ENCODE measurements at places on chromosomes 4 and X. TPM values are rescaled to one million over a fixed set of nuclear protein-coding genes. Genes with fewer than 3 reads are reported as not detected.
A peak's percentile ranks its signal among the peaks of the same experiment; 100 is the strongest.

DNA sequence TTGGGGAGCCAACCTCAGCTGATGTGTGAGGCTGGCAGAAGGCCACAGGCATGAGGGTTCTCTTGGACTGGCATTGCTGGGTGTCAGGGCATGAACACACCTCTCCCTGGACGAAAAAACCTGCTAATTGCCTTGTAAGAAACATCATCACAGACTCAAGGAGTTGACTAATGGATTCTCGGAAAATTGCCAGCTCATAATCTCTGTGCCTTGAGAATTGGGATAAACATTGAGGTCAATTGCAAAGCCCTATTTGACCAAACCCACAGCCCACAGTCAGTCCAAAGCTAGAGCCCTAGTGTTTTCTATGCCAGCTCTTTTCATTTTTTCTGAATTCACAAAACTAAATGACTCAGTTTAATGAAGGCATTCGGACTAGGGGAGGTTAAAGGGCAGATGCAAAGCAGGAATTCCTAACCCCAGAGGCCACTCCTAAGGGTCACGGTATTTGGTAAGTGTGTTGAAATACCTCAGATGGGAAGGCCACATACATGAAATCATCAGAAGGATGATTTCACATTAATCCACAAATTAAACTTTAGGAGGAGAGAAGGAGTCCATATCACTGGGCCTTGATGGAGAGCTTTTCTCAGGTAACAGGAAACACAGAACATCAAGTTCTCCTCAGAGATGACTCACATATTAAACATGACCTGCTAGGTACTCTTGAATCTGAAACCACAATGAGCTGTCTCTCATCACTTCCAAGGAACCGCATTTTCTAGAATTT lies 39.0 kb upstream of the RASL11B start:
- H3K4me1 ChIP-seq, result peaks cover 27% of the 10 kb centered on the region
- no peaks in the 10 kb centered on the region for H3K27me3 ChIP-seq
- peaks cover 2% of the 10 kb centered on the region for H3K36me3 ChIP-seq
- H3K27ac ChIP-seq, result peak overlapping the region; percentile 83
- no peak for DNase-seq

DNA sequence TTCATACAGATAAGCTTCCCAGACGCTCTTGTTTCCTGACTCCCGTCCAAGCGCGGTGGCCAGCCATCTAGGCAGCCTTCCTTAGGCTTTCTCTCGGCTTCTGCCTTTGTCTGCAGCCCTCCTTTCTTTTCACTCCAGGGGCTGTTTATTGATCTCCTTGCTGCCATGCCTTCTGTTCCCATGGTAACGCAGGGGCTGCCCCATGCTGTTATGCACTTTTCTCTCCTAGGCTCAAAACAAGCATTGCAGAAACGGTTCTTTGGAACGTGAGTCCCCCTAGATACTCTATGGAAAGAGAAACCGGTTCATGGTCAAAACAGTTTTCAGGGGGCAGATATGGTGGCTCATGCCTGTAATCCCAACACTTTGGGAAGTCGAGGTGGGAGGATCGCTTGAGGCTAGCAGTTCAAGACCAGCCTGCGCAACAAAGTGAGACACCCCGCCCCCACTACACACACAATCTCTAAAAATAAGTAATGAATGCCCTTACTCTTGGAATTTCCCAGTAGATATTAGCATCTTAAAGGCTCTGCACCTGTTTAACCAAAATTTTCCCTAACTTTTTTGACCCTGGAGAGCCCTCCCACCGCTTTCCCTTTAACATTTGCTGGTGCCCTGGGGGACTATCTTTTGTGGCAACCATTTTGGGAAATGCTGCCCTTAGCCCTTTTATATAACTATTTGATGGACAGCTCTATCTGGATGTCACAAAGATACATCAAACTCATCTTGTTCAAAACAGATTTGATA lies 53.9 kb upstream of the ZNF157 start:
- H3K27me3 ChIP-seq, result no peaks in the 10 kb centered on the region
- DNase-seq, result no peak
- no peak overlapping the region for H3K27ac ChIP-seq
- no peaks in the 10 kb centered on the region for H3K36me3 ChIP-seq

CT45A2 gene
- total RNA-seq, result not detected

DNA sequence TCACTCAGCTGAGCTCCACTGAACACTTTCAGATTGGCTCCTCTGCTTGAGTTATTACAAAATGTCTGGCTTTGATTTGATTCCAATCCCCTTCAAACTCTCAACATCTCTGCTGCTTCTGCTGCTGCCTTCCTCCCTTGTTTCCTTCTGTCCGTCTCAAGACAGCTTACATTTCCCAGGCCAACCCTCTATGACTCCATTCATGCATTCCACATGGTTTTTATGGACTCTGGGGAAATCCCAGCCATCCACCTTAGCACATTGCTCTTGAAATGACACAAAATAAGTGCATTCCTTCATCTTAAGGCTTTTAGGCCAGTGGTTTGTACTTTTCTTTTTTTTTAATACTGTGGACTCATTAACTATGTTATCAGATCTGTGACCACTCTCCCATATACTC lies 68.5 kb upstream of the TMEM164 start:
- H3K27me3 ChIP-seq, result no peaks in the 10 kb centered on the region
- H3K27ac ChIP-seq, result no peak overlapping the region
- no peak for DNase-seq
- H3K36me3 ChIP-seq, result no peaks in the 10 kb centered on the region
- H3K4me3 ChIP-seq, result no peak overlapping the region

TAF7L gene
- total RNA-seq, result not detected

- no peaks in the 10 kb centered on the region for H3K27me3 ChIP-seq
- DNase-seq, result no peak
- no peak overlapping the region for H3K4me3 ChIP-seq
- H3K4me1 ChIP-seq, result no peaks in the 10 kb centered on the region
- H3K36me3 ChIP-seq, result no peaks in the 10 kb centered on the region
Measured at GRCh38 chr4:103915224-103915869, 195.6 kb upstream of the TACR3 start.

DNA sequence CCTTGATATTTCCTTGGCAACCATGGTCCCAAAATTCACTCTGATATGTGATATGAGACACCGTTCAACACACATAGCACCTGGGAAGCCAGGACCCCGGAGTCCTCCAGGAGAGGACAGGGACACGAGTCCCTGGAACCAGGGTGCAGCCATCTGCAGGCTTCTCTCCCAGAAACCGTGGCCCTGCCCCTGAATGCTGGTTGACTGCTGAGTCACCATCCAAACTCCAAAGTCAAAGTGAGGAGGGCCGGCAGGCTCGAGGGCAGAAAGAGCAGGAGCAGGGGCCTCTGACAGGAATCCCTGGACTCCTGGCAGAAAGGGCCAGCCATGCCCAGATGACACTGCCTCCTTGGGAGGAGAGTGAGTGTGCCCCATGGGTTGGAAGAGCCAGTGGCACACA lies 6.9 kb upstream of the PNMA6A start:
- H3K27ac ChIP-seq, result no peak overlapping the region
- no peaks in the 10 kb centered on the region for H3K36me3 ChIP-seq
- no peak for DNase-seq
- no peak overlapping the region for H3K4me3 ChIP-seq
- no peaks in the 10 kb centered on the region for H3K4me1 ChIP-seq
- H3K27me3 ChIP-seq, result no peaks in the 10 kb centered on the region
